ENCODE measurements at places on chromosomes 1 and 21.
A peak's percentile ranks its signal among the peaks of the same experiment; 100 is the strongest.

GRCh38 chr1:11059155-11059967 lies 457 bp downstream of the SRM start:
- no peak for DNase-seq

DNA sequence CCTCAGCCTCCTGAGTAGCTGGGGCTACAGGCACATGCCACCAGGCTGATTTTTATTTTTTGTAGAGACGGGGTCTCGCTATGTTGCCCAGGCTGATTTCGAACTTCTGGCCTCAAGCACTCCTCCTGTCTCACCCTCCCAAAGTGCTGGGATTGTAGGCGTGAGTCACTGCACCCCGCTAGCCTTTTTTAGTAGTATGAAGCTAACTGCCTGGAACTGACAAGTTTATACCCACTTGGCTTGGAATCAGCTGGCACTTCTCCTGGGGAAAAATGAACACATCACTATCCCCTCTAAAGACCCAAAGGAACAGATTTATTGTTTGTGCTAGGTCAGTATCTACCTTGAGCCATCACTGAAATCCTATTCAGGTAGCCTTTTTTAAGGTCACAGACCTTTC lies 19.0 kb downstream of the TMEM63A start:
- no peak for DNase-seq

DNA sequence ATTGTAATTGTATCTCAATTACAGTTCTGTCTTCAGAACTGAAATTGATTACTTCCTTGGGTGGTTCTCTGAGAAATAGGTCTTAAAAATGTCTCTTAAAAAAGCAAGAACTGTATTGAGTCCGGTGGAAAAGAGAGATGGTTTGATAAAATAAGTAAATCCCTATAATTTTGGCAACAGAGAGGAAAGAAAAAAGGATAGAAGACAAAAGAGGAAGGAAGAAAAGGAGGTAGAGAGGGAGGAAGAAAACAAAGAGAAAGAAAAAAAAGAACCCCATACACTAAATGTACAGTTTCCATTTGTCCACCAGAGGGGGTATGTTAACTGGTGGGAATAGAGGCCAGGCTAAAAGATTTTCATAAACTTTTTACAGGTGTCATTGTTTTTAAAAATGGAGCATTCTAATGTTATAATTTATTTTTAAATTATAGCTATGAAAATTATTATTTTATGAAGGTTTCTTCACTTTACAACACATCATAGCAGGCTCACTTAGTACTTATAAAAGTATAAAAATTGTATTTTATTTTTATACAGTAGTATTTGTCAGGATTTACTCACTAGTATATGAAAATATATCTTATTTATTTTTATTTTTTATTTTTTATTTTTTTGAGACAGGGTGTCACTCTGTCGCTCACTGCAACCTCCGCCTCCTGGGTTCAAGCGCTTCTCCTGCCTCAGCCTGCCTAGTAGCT lies 2.1 kb upstream of the UBE2T start:
- no peak for DNase-seq

- DNase-seq = no peak
Measured at GRCh38 chr1:175390081-175390481, 197.5 kb upstream of the KIAA0040 start.

GRCh38 chr1:25549273-25550154 lies 6.1 kb downstream of the LDLRAP1 start:
- peak; percentile 52 for DNase-seq

- DNase-seq = no peak
Measured at GRCh38 chr1:30735124-30735523, 11.7 kb upstream of the MATN1 start.

GRCh38 chr1:37549341-37549740 lies 4.8 kb downstream of the SNIP1 start:
- no peak for DNase-seq

- no peak for DNase-seq
Measured at GRCh38 chr1:91619881-91620280, 119.2 kb downstream of the CDC7 start.

- no peak for DNase-seq
Measured at GRCh38 chr21:42002421-42002958, 7.7 kb downstream of the ZBTB21 start.

DNA sequence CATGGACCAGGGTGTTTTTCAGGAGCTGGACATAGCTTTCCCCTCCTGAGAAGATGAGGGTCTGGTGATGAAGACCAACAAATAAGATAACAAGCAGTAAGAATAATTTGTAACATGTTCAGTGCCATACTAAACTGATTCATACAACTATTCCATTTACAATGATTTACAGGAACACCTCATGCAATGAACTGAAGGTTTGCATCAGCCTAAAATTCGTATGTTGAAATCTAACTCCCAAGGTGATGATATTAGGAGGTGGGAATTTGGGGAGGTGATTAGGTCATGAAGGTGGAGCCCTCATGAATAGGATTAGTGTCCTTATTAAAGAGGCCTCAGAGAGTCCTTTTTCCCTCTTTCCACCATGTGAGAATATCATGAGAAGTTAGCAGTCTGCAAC lies 15.9 kb upstream of the NIBAN1 start:
- no peak for DNase-seq

- no peak for DNase-seq
Measured at GRCh38 chr1:3457910-3458883, 3.7 kb downstream of the ARHGEF16 start.

- DNase-seq = no peak
Measured at GRCh38 chr1:77283701-77284425, 2.0 kb downstream of the AK5 start.

DNA sequence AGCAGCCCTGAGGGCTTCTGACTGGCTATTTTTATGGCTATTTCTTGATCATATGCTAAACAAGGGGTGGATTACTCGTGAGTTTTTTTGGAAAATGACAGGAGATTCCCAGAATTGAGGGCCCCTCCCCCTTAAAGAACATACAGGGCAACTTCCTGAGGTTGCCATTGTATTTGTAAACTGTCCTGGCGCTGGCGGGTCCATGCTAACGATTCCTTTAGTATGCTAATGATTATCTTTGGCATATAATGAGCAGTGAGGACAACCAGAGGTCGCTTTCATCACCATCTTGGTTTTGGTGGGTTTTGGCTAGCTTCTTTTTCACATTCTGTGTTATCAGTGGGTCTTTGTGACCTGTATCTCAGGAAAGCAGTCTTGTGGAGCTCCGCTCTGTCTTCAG lies 24.1 kb downstream of the FMN2 start:
- DNase-seq = no peak

DNA sequence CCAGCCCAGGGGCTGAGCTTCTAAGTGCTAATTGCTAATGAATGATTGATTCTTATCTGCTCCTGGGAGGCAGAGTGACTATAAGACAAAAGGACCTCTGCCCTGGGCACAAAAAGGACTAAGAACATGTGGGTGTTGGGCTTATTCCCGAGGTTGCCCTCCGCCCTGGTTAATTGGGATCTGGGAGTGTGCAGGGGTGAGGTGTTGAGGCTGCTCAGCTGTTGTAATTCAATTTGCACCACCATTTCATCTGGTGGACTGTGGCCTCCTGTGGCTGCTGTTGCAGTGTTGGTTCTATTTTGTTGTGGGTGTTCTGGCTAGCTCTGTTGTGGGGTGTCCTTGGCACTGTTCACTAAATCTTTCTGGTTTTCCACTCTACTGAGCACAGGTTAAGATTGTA lies 13.3 kb downstream of the KNCN start:
- no peak for DNase-seq

- DNase-seq = no peak
Measured at GRCh38 chr1:153953859-153954365, 4.5 kb downstream of the CRTC2 start.
